GM13977 (cell line): ENCODE measurements at places on chromosomes 2 and 18.
A peak's percentile ranks its signal among the peaks of the same experiment; 100 is the strongest.

GRCh38 chr2:42076357-42077225 lies 28.8 kb downstream of the PKDCC start:
- no peak for DNase-seq

- DNase-seq: no peak
Measured at GRCh38 chr18:8657050-8657820, 48.0 kb downstream of the RAB12 start.

DNA sequence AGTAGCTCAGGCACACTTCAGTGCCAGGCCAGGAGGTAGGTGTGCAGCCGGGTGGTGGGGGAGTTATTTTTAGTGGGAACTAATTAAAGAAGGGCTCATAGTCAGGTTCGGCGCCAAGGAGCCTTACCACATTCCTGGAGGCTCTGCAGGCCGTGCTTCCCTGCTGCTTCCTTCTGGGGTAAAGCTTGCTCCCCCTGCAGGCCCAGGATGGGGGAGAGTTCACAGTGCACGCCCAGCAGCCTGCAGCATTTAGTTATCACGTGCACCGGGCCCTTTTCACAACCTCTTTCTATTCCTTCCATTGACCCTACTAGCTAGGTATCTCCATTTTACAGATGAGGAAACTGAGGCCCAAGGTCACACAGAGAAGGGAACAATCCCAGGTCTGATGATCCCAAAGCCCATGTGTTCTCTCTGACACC lies 2.5 kb downstream of the KCNF1 start:
- DNase-seq: no peak

DNA sequence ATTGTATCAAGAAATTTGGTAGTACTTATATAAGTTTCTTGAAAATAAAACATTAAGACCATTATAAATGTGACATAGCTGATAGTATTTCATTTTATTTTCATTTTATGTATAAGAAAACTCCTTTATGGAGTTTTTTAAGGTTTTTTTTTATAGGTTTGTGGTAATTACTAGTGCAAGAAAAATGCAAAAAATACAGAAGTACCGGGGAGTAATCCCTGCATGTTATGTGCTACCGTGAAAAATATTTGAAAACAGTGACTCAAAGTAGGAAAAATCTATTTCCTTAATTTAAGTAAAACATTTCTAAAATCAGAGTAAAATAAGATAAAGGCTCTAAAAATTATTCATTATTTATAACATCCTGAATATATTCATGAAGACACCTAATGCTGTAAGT lies 21.6 kb downstream of the ZSWIM2 start:
- no peak for DNase-seq

GRCh38 chr2:37827911-37828511 lies 97.1 kb upstream of the RMDN2 start:
- no peak for DNase-seq

- peak; percentile 68 for DNase-seq
Measured at GRCh38 chr2:9914384-9915065, 37.0 kb upstream of the GRHL1 start.

DNA sequence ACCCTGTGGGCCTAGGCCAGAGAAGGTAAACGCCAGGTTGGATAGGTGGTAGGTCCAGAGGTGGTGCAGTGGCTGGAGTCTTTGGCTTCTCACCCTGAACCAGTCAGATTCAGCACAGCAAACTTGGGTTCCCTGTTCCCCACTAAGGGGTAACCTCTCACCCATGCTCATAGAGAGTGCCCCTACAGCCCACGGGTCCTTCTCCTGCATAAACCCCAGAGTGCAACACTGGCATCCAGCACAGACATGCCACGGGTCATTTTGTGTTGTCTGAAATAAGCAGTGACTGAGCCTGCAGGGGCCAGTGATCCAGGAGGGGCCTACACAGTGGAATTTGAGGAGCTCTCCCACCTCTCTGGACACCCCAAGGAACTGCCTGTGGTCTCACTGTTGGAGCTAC lies 40.5 kb upstream of the ATP6V1B1 start:
- no peak for DNase-seq
